Vagina (tissue), 2 donors: ENCODE measurements at places on chromosomes 5 and 9. TPM values are rescaled to one million over a fixed set of nuclear protein-coding genes. Genes with fewer than 3 reads are reported as not detected.

Gene KIF4B
- total RNA-seq: not detected

DNA sequence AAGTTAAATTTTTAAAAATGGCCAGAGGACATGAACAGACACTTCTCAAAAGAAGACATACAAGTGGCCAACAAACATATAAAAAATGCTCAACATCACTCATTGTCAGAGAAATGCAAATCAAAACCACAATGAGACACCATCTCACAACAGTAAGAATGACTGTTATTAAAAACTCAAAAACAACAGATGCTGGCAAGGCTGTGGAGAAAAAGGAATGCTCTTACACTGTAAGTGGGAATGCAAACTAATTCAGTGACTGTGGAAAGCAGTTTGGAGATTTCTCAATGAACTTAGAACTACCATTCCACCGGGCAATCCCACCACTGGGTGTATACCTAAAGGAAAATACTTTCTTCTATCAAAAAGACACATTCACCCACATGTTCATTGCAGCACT, 168.5 kb upstream of the PIK3R1 start:
- no peaks in the 10 kb centered on the region for H3K36me3 ChIP-seq
- no peaks in the 10 kb centered on the region for H3K27me3 ChIP-seq
- no peaks in the 10 kb centered on the region for H3K4me1 ChIP-seq
- no peak for DNase-seq
- no peak overlapping the region for H3K27ac ChIP-seq

DNA sequence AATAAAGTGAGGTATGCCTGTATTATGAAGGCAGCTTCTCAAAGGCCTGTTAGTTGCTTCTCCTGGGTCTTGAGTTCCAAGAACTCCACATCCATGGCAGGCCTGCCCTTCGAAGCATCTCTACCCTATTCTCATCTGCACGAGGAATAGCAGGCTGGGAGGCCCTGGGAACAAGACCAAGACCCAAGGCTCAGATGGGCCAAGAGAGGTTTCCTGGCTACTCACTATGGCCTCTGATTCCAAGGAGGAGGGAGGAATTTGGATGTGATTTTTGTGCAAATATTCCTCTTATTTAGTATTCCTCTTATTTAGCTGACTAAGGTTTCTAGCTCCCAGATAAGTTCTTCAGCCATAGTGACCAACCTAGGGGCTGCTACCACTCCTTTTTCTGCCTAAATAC, 151.3 kb downstream of the SAXO1 start:
- H3K36me3 ChIP-seq: no peaks in the 10 kb centered on the region
- H3K4me1 ChIP-seq: no peaks in the 10 kb centered on the region
- no peak for DNase-seq
- H3K27me3 ChIP-seq: no peaks in the 10 kb centered on the region

- peaks cover 5% of the 10 kb centered on the region for H3K4me1 ChIP-seq
- H3K36me3 ChIP-seq: no peaks in the 10 kb centered on the region
- no peak overlapping the region for H3K27ac ChIP-seq
- H3K27me3 ChIP-seq: no peaks in the 10 kb centered on the region
These were observed 7.5 kb upstream of the ZNF367 start for GRCh38 chr9:96425500-96426169.

Gene PCDHB16
- total RNA-seq: 12.3 TPM

Gene SH2D3C
- 19.6 TPM for total RNA-seq

DNA sequence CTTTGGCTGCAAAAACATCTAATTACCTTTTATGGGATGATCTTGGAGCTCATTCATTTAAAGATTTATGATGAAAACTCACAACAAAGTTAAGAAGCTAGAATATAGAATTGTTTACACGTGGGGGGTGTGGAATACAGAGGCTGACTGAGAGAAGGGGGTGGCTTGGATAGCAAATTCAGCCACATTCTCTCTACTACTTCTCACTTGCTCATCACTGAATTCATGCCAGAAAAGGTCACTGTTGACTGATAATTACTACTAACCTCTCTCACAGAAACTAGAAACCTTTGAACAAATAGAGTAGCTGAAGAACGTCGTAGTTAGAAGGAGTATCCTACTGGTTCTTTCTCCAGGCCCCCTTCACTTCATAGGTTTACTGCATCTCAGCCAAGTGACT, 808.2 kb downstream of the BRINP1 start:
- H3K4me1 ChIP-seq: no peaks in the 10 kb centered on the region
- DNase-seq: no peak
- H3K4me3 ChIP-seq: no peak overlapping the region
- no peak overlapping the region for H3K27ac ChIP-seq
